ENCODE measurements at places on chromosomes 2 and 18.

DNA sequence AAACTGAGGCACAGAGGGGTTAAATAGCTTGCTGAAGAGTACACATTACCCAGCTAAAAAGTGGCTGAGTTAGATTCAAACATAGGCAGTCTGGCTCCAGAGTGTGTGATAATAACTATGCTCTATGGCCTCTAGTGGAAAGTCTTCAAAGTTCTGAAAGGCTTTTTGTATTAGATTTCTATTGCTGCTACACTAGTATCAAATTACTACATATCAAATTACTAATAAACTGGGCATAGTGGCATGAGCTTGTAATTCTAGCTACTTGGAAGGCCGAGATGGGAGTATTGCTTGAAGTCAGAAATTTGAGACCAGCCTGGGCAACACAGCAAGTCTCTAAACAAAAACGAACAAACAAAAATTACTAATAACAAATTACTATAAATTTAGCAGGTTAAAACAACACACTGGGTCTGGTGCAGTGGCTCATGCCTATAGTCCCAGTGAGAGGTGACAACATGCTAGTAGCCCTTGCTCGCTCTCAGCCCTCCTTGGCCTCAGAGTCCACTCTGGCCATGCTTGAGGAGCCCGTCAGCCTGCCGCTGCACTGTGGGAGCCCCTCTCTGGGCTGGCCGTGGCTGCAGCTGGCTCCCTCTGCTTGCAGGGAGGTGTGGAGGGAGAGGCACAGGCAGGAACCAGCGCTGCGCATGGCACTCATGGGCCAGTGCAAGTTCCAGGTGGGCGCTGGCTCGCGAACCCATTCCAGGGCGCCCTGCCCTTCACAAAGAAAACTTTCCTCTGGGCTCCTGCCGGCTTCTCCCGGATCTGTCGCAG is 38.2 kb upstream of the TWSG1 start:
- no peak for DNase-seq

GRCh38 chr18:26322890-26323653 is 96.8 kb downstream of the TAF4B start:
- no peak for DNase-seq

DNA sequence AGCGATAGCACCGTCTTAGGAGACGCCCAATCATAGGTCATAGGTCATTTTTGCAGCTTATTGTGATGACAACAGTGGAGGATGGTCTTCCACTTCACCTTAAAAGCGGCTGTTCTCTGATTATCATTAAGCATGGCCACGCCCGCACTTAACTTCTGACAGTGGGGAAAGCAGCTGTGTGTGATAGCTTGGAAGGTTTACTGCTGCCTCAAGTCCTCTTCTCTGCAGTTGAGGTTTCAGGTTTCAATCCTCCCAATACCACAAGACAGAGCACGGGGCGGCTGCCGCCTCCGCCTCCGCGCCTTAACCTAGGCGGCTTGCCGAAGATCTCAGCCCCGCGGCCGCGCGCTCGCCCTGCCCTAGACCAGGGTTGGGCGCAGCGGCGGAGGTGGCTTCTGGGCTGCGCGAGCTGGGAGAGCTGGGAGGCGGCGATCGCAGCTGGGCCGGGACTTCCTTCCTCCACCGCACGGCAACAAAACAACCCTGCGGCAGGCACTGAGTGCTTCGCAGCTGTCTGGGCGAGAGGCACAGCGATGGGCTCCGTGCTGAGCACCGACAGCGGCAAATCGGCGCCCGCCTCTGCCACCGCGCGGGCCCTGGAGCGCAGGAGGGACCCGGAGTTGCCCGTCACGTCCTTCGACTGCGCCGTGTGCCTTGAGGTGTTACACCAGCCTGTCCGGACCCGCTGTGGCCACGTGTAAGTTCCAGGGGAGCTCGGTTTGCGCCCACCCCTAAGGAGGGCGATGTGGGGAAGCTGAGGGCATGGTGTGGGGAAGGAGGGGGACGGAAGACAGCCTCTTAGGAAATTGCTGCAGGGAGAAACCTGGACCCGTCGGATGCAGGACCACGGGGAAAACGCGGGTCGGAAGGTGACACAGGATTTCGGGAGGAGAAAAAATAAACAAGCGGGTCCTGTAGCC is at the start of gene RNF125:
RNF125 (plus strand) TSS at position 495 of the 920 bp plus-strand sequence; CDS start at position 534, 39 bp downstream.
- DNase-seq: peak; percentile 91

DNA sequence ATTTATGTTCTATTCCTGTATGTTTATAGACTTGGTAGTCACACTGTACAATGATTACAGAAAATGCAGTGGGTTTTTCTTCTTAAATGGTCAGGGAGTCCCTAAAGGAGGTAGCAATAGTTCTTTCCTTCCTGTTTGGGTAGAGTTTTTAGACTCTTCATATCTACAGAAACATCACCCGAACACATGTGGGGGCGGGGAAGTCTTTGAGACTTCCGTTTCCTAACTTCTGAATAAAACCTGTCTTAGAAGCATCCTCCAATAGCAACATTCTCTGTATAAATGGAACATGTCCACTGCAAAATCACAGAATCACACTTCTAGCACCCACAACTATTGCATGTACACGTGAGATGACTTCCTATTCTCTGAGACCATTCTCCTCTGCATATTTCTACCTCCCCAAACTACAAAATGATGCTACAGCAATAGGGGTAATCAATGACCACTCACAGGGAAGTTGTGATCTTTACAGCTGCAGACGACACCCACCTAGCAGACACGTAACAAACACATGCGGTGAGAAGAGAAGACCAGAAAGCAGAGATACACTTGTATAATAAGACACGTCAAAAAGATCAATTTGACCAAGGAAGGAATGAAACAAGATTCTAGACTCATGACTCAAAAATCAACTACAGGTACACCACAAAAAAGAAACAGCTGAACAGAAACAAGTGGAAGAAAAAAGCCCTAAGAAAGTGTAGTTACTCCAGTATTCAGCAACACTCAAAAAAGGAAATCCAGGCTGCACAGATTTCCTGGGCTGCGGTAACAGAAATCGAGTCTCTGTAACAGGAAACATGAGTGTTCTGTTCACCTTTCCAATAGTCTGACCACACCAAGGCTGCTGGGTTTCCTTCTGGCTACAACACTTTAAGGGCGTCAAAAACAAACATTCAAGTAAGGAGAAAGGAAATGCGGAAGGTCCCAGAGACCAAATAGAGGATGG is 120.4 kb downstream of the ZNF516 start:
- peak; percentile 68 for DNase-seq

DNA sequence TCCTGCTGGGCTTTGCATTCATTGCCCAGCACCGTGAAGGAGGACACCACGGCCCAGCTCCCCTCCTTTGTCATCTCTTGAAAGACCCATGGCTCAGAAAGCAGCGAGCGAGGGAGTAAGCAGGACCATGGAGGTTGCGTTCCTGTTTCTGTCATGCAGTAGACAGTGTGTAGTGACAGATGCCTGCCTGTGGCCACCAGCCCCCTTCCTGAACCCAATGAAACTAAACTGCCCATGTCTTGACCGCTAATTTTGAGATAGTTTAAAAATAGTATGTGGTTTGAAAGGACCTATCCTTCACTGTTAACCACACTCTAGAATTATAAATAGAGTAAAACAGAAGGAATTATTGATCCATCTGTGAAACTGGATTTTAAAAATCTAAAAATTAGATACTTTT is 88.2 kb downstream of the ASAP2 start:
- DNase-seq: no peak

DNA sequence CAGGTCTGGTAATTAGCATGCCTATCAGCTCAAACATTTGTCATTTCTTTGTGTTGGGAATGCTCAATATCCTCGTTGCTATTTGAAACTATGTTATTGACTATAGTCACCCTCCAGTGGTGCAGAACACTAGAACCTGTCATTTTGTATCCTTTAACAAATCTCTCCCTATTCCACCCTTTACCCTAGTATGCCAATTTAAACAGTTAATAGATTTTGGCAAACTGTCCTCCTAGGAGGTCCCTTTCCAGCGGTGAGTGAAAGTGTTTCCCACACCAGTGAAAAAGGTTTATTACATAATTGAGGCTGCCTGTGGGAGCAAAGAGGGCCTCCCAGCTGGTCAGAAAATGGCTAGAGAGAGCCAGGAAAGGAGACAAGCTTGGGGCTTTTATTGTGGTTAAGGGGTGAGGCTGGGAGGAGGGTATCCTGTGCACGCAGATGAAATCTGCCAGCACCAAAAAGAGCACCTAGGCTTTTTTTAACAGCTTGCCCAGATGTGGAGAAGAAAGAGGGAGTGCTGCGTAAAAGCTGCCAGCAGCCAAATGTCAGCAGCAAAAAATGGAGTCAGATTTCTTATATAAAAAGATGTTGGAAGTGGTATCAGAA is 1.8 kb upstream of the DRC1 start:
- no peak for DNase-seq

DNA sequence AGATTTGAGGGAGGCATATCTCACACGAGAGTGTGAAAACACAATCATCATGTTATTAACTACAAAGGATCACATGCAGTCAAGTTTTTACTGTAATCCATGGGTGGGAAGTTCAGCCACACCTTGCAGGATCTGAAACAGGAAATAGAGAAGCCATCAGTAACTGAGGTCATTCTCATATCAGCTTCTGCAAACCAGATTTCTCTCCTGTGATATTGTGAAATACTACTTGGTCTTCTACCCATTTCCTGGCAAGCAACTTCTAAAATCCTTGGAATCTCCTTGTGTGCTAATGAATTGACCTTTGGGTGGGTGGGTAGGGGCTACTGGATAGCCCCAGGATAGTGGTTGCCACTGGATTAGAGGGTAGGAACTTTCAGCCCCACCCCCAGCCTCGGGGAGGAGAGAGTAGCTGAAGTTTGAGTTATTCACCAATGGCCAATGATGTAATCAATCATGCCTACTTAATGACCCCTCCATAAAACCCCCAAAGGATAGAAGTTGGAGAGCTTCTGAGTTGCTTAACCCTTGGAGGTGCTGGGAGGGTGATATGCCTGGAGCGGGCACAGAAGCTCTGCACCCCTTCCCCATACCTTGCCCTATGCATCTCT is 25.6 kb upstream of the TGIF1 start:
- DNase-seq: no peak

DNA sequence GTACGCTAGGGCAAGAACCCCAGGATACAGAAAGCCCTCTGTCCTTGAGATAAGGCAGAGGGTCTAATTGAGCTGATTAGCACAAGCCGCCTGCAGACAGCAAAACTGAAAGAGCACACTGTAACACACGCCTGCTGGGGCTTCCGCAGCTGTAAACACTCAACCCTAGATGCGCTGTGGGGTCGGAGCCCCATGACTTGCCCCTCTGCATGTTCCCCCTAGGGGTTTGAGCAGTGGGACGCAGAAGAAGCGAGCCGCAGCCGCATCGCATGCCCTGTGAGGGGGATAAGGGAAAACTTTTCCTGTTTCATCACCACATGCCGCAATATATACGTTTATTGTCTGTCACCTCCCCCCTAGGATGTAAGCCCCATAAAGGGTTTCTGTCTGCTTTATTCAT is 384.6 kb downstream of the PLCL1 start:
- no peak for DNase-seq

DNA sequence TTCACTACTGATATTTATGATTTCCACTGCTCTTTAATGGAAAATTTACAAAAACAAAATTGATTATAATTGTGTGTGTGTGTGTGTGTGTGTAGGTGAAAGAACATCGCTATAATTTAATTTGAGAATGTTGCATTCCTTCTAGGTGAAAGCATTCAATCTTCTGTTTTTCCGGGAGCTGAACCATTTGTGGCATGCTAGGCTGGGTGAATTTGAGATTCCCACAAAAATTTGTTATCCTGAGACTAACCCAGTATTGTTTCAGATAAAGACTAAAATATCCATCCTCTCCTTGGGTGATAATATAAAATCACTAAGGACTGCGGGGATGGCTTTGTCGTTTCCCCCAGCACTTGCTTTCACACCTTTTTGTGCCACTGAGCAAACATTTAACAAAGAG is 911.2 kb upstream of the PIK3C3 start:
- no peak for DNase-seq

DNA sequence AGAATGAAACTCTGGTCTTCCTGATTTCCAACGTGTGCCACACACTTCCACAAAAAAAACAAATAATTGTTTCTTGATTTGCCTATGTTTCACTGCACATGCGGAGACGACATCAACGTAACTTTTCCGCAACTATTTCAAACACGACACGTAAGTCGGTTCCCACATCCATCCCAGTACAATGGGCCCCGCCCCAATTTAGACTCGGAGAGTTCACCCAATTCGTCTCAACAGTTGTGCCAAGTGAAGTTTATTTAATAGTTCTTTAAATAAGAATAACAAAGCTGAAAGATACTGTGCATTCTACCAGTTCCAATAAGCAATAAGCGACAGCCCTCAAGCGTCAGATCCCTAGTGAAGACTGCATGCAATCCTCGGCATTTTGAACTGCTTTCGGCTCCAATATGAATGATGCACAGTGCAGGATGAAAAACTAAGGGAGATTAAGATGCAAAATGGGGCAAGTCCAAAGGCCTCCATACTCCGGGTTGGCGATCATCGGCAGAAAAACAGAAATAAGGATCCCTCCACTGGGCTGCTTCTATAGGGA is 664 bp downstream of the CCT4 start:
- DNase-seq: peak; percentile 49

DNA sequence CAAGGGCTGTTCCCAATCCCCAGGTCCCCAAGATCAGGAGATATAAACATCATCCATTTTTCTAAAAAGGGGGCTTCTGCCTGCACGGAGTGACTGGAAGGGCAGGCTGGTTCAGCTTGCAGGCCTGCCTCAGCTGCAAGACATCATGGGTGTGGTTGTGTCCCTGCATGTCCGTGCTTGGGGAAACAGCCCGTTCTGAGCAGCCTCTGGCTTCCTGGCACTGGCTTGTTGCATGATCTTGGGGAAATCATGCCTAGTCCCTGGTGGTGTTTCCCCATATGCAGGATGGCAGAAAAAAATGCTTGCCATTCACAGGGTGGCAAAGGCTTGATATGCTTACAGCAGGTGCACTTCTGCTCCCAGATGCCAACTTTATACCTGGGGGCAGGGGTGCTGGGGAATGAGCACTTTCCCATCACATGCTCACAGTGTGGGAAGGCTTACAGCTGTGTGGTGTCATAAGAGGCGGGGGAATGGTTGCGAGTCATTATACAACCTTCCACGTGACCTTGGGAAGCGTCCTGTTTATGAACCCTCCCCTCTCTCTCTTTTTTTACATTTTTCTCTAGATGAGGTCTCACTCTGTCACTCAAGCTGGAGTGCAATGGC is 7.2 kb downstream of the PCARE start:
- DNase-seq: no peak

DNA sequence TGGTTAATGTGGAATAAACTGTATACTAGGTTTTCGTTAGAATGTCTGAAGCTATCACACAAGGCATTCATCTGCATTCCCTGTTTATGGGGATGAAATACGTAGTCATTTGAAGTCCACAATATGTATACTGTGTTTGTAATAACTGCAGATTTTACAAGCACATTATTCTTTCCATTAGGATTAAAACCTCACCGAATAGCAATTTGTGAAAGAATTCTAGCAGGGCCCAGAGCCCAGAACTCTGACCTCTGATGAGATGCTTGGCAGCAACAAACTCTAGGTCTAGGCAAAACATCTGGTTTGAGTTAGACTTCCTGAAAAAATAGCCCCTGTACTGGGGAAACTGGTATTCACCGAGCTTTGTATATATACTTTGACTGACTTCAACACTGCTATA is 158.2 kb downstream of the SRBD1 start:
- no peak for DNase-seq

- no peak for DNase-seq
These were observed 139.7 kb downstream of the PRPF40A start for GRCh38 chr2:152577579-152577978.

GRCh38 chr2:39849982-39850526 is 71.0 kb upstream of the THUMPD2 start:
- no peak for DNase-seq
